ENCODE measurements at places on chromosomes 1 and 21.

DNA sequence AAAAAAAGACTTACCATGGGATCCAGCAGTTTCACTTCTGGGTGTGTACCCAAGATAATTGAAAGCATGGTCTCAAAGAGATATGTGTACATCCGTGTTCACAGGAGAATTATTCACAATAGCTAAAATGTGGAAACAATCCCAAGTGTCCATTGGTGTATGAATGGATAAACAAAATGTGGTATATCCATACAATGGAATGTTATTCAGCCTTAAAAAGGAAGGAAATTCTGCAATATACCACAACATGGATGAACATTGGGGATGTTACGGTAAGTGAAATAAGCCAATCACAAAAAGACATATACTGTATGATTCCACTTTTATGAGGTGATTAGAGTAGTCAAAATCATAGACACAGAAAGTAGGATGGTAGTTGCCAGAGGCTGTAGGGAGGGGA lies 7.0 kb upstream of the TUT4 start:
- no peak for DNase-seq

DNA sequence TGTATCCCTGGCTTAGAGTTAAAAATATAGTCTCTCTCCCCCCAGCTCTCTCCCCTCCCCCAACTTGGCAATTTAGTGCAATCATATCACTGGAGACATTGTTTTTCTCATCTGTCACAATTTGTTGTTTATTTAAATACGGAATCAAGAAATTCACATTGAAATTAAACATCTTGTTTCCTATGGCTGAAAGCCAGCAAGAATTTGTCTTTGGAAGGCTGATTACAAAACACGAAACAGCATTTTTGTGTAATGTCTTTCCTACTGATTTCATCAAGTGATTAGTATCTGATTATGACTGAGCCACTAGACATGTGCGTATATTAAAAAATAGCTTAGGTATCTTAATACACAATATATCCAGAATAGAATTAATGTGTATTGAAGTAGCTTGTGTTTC lies 119.7 kb downstream of the LYPLAL1 start:
- DNase-seq, result no peak

DNA sequence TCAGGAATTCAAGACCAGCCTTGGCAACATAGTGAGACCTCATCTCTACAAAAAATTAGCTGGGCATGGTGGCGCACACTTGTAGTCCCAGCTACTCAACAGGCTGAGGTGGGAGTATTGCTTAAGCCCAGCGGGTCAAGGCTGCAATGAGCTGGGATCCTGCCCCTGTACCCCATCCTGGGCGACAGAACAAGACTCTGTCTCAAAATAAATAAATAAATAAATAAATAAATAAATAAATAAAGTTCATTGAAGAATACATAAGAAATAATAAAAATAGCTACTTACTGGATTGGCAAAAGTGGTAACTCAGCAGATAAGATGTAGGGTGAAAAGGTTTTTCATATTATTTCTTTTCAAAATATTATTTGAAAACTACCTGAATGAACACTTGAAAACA lies 5.9 kb downstream of the CEP170 start:
- DNase-seq, result no peak

DNA sequence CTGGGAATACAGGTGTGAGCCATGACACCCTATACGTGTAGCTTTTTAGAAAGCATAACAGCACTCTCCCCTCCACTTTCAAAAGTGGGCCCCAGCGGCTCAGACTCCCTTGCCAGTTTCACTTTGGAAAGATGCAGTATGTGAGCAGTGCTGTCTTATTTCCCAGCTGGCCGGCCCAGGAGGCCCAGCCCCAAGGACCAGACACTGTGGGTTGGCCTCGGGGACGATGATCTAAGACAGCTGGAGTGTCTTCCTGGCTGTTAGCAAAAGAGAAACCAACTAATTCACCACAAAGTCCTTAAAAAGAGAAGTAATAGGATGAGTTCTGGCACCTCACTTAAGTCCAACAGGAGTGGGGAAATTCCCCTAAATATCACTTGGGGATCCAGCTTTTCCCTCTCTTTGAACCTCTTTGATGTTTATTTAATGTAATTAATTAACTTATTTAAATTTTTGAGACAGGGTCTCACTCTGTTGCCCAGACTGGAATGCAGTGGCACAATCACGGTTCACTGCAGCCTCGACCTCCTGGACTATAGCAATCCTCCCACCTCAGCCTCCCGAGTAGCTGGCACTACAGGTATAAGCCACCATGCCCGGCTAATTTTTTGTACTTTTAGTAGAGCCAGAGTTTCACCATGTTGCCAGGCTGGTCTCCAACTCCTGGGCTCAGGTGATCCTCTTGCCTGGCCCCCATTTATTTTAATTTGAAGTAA lies 17.6 kb upstream of the CLIC4 start:
- DNase-seq, result no peak

DNA sequence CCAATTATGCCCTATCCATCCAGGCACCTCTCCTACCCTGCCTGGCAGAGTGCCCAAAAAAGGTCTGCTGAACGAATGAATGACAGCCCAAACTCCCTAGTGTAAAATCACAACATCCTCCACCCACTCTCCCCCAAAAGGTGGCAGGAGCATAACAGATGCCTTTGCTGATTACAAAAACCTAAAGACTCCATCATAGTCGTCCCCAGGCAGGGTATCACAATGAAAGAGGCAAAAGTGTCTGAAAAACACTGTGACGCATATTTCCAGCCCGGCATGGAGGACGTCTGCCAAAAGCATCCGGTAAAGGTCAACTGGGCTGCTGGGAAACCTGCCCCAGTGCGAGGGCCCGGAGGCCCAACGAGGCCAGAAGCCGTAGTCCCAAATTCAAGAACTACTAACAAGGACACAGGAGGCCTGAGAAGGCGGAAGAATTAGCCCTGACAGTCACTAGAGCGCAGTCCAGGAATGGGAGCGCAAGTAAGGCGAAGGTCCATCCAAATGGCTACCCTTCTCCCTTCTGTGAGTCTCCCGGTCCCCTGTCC lies 576 bp downstream of the SMIM12 start:
- no peak for DNase-seq

DNA sequence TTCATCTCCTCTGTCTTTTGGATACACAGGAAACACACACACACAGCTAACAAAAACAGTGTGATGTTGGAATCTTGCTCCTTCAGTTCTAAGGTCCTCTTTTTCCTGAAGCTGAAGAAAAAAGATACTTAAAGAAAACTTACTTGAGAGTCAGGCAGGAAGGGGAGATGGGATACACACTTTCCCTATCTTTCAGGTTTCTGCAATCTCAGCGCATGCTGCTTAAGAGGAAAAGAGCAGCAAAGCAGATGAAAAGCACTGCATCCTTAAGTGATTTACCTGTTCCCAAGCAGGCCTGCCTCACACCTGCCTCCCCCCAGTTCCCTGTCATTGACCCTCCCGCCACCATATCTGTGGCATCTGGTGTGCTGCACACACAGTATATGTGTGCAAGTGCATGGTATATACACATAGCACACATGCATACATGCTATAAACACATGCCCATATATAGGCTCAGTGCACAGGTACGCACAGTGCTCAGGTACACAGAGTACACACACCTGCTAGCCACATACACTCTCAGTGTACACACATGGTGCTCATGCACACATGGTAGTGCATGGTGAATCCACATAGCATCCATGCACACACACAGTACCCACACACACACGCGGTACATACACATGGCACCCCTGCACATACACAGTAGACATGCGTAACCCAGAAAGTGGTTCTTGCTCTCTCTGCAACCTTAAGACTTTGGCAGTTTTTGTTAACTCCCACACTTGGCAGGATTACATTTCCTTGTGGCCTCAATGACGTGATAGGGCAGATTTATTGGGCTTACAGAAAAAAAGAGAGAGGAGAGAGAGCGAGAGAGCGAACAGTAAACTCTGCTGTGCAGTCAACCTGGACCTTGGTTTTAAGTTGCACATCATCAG lies 166.9 kb downstream of the TOMM20 start:
- DNase-seq, result no peak

DNA sequence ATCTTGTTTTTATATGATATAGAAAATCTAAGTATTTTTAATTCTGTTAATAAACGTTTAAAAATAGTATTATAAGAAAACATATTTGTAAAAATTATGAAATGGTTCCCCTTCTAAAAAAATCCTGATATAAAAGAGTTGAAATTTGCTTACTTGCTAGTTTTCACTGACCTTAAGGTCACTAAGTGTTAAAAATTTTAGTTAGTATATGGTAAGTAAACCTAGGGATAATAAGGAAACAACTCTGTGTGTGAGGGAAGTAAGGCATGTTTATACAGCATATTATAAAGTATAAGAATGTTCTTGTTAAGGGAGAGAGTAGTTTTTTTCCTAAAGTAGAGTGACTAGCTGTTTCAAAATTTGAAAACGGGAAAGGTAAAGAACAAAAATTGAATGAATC lies 130.9 kb upstream of the LYPLAL1 start:
- no peak for DNase-seq

- no peak for DNase-seq
These were observed 75.0 kb upstream of the EXO1 start for GRCh38 chr1:241772932-241773500.

- DNase-seq, result no peak
These were observed 376 bp downstream of the GBP1 start for GRCh38 chr1:89064632-89065031.

DNA sequence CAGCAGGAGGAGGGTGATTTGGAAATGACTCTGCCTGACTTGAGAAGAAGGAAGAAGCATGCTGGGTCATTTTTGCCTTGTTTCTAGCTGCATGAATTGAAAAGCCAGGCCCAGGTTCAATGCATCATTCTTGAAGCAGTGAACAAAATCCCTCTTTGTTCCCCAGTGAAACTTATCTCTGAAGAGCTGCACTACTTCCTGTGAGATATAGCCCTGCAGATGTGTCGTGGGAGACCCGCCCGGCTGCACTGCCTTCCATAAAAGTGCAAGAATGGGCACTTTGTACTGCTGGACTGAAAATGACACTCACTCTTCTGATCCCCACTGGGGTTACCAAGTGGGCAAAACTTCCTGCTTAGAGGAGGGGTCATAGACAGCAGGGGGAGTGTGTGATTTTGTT lies 249.2 kb upstream of the NFIA start:
- no peak for DNase-seq

DNA sequence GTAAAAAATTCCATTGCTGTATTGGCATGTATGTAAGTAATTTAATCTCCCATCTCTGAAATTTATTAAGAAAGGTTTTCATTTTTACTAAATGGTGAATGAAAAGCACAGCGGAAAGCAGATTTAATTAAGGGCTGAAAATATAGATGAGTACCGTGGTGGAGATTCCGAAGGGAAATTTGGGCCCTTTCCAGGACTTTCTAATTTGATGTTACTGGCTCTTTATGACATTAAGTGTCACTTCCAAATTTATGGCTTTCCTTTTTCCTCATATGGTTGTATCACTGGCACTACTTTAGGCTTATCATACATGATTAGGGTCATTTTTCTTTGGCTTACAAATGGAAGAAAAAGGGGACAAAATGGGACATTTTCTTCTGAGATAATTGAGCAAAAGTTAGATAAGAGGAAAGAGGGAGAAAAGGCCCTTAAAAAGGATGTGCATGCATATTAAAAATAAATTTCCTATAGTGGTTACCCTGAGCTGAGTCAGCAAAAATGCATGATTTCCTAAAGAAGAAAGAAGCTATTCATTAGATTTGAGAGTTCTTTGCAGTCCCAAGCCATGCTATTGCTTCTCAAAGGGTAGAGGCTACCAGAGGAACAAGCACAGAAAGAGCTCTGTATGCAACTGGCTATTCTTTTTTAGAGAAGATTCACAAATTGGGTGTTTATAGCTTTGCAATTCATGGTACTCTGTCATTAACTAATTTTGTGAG lies 74.9 kb upstream of the CNIH3 start:
- DNase-seq, result no peak

GRCh38 chr1:41612953-41613352 lies 128.5 kb upstream of the EDN2 start:
- no peak for DNase-seq

DNA sequence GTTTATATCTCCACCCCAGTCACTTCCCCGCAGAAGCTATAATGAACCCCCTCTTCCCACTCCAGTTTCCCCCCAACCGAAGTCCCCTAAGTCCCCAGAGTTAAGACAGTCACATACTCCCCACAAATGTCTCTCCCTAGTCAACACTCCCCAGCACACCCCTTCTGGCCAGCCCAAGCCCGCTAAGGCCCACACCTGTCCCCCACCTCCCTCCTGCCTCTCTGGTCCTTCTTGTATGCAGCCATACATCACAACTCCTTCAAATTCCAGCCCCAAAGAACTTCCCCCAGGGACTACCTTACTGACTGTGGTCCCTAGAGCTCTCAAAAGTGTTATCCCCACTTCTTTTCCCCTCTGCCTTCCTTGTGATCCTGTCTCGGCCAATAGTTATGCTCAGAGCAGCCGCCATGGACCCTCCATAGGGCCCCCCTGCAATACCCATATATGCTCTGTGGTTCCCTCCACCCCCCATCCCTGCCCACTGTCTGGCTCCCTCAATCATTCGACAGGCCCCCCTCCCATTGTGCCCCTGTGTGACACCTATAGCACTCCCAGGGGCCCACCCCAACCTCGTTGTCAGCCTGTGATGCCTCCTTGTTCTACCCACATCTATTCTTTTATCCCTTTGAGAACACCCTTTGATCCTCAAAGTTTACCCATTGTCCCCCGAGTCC lies 2.2 kb downstream of the NSUN4 start:
- no peak for DNase-seq

DNA sequence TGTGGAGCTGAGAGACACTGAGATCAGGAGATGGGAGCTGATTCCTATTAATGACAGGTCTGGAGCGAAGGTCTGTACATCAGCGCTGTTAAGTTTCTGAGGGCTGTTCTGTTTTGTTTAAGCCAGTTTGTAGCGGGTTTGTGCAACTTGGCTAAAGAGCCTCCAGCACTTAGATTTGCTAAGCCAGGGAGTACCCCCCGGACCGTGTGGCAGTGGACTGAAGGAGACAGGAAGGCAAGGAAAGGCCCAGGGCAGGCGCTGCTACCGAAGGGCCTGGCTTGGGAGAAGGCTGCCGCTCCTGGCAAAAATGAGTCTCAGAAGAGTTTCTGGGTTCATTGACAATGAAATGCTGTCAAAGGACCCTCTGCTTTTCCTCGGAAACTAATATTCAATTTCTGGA lies 139.3 kb upstream of the ZNF644 start:
- DNase-seq, result no peak

- no peak for DNase-seq
These were observed 286.3 kb upstream of the C1orf105 start for GRCh38 chr1:172134087-172134731.

DNA sequence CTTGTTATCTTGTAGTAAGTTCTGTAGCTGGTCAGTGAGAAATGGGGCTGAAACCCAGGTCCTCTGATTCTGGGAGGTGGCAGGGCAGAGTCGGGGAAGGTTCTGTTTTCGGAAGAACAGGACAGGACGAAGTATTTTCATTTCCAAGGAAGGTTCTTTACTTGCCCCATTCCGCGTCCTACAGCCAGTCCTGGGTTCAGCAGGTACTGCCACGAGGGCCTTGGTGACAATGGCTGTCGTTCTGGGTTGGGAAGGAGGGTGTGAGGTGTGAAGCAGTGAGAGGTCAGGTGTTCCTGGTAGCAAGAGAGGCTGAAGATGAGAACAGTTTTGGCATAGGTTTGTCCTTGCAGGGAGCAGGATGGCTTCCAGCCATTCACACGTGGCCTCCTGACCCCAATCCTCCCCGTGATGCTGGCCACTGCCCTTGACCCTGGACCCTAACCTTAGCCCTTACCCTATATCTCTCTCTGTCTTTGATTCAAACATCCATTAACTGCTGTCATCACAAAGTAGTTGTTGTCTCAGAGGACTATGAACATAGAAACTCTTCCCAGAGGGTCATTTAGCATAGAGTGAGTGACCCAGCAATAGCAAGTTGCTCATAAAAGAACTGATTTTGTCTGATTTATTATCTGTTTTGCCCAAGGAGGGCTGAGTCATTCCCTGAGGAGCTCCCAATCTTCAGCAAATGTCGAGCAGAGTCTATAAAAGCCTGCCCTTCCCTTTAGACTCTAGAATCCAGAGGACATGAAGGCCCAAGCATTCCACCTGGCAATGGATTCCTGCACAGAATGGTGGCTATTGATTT lies 25.0 kb downstream of the VASH2 start:
- no peak for DNase-seq
